ENCODE measurements at places on chromosomes 7 and 10.

DNA sequence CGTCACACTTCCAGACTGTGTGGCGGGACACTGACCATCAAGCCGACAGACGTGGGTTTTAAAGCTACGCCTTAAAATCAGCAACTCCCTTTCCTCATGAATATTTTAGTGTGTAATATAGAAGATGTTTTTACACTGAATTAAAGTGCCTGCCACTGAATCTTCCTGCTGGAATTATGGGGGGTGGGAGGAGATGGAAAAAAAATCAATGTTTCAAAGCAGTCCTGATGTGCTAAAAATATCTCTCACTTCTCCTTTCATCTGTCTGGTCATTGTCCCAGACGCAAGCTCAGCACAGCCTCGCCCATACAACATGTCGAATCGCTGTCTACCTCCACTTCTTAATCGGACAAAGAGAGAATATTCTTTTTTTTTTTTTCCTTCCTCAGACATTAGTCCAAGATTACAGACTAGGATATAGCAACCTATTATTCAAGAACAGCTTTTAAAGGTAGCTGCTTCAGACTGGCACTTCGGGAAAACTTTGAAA, 165.1 kb upstream of the KLF14 start:
- no peak for DNase-seq

- DNase-seq: no peak
Observed at GRCh38 chr10:102159051-102159597, 6.9 kb downstream of the NOLC1 start.

- DNase-seq: no peak
Observed at GRCh38 chr10:6141296-6142151, 52.7 kb downstream of the RBM17 start.

DNA sequence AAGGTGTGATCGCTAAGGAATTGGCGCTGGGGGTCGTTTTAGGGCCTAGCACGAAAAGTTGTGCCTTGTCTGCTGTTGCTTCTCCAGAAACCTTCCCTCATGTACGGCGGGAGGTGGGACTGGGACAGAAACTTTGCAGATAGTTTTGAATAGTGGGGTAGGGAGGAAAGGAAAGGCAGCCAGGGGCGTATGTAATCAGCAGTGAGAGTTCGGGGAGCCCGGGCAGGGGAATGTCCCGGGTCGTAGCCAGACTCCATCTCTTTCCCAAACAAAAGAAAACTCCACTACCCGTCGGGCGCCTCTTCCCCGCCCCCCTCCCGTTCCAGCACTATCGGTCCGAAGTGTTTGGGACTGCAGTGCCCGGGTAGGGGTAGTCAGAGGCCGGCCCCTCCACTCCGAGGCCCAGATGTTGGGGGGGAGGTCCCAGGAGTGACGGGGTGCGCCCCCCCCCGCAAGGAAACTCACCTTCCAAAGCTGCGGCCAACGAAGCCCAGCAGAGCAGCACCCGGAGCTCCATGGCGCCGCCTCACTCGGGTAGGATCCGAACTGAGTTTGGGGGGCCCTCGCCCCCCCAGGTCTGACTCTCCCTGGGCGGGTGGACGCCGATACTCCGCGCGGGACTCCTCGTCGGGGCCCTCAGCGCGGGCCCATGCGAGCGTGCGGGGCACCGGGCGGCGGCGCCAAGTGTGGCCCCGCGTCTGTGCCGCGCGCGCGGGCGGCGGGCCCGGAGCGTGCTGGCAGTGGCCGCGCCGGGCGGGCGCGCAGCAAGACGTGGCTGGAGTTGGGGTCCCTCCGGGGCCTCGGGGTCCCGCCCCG, 601 bp downstream of the EPHB4 start:
- peak; percentile 83 for DNase-seq

- DNase-seq: no peak
Observed at GRCh38 chr10:50857579-50857978, 27.8 kb downstream of the A1CF start.

DNA sequence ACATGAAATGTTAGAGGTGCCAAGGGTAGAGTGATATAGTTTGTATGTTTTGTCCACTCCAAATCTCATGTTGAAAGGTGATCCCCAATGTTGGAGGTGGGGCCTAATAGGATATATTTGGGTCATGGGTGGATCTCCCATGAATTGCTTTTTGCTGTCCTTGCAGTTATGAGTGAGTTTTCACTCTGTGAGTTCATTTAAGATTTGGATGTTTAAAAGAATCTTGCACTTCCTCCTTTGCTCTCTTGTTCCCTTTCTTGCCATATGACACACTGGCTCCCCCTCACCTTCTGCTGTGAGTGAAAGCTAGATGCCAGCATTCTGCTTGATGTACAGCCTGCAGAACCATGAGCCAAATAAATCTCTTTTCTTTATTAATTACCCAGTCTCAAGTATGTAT, 269.2 kb downstream of the ZWINT start:
- no peak for DNase-seq

- no peak for DNase-seq
Observed at GRCh38 chr7:47635091-47636080, 53.5 kb upstream of the TNS3 start.

- no peak for DNase-seq
Observed at GRCh38 chr10:43114743-43115611, 23.3 kb upstream of the CSGALNACT2 start.

DNA sequence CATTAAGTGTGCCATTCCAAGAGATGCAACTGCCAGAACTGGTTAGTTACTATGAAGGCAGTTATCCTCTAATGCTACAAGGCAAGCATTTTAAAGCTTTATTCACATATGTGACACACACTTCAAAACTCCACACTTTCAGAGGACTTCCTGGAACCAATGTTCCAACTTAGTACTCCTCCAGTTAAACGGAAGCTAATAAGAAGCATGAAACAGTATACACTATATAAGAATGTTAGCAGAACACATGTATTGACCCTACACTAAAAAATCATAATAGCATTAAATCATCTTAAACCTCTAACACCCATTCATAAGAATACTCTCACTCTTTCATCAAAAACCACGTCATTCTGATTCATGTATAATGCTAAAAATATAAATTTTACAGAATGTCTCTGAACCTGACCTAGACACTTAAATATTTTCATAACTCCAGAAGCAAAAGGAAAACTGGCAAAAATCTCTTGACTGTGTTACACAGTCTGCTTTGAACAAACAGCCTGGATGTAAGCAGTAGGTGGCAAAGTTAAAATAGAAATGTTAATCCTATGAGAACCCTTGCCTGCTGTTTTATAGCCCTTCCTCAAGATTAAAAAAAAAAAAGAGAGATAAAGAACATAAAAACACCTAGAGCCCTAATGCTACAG, 135.0 kb downstream of the SEMA3C start:
- no peak for DNase-seq

- no peak for DNase-seq
Observed at GRCh38 chr10:61633665-61634064, 29.1 kb upstream of the CABCOCO1 start.

- DNase-seq: no peak
Observed at GRCh38 chr10:104123397-104123796, 1.4 kb downstream of the SFR1 start.

GRCh38 chr7:70505886-70506285, 626.1 kb upstream of the GALNT17 start:
- peak; percentile 65 for DNase-seq

GRCh38 chr10:73772281-73773151, 9.3 kb upstream of the CHCHD1 start:
- peak; percentile 80 for DNase-seq

- DNase-seq: no peak
Observed at GRCh38 chr7:46363688-46364087, 442.6 kb upstream of the IGFBP3 start.

DNA sequence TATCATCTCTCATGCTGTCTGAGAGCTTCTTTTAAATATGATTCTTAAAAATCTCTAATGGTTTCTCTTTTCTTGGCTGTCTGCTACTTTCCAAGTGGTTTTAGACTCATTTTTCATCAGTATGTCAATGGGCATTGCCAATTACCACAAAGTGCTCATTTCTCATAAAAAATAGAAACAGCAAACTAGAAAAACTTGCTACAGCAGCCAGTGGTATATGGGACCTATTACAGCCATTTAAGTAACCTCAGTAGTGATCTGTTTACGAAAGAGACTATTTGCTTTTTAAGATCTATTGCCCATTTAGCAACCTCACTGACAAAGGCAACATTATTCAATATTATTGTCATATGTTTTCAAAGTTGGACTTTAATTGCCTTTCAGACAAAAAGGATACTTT, 207.1 kb upstream of the RHOBTB1 start:
- no peak for DNase-seq

DNA sequence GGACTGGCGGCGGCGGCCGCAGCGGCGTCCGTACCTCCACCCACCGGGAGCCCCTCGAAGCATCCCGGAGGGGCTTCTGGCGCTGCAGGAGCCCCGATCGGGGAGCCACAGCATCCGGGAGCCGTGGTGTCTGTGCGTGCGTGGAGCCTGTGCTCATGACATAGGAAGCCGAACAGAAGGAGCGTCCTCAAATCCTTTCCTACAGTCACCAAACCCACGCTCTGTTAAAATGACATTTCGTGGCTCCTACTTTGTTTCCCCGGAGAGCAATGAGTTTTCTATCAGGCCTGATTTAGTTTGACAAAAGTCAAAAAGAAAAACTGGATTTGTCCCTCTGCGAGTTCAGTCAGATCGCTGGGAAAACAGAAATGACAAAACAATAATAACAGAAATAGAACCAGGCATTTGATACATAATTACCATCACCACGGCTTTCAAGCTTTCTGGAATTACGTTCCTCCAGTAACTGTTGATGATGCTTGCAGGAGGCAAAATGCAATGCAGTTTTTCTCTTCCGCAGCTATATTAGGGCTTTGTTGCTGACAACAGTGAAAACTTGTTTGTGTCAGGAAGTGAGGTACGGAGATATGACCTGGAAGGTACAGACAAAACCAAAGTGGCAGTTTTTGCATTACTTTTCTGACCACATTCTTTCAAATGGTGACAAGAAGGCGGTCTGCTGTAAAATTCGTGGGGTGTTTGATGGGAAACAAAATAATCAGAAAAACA, 219.3 kb upstream of the MKLN1 start:
- no peak for DNase-seq

- DNase-seq: no peak
Observed at GRCh38 chr10:32481606-32482005, 35.7 kb downstream of the CCDC7 start.

DNA sequence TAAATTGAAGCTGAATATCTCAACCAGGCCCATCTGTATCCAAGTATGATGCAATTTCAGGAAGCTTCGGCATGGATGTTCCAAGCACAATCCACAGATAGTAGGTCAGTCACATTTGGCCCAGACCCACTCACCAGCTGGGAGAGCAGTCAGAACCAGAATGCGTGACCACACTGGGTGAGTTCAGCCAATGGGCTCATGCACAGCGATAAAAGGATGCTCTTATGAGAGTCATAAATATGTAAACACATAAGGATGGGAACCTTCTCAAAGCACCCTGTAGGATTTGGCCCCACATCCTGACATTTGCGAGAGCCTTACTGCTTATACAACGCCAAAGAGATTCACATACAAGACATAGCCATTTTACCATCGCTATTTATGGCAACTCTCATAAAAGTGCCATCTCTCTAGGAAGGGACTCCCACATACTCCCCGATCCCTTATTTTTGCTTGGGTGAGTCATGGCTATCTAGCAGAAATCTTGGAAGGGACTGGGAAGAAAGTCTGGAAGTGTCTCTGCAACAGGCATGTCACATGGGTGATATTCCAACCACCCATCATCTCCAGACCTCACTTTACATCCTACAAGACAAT, 3.0 kb downstream of the AFAP1L2 start:
- DNase-seq: no peak

DNA sequence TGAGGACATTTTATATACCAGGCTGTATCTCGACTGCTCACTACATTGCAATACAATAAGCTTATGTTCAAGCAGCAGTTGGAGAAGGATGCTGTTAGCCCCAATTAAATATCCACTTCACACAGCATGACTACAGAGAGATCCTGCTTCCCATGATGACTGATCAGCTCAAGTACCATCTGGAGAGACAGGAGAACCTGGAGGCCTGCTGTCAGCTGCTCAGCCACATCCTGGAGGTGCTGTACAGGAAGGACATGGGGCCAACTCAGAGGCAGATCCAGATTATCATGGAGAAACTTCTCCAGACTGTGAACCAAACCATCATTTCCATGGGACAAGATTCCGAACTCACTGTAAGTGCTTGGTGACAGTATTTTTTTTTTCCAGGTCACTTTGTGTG, 22.5 kb downstream of the RNF133 start:
- DNase-seq: no peak

DNA sequence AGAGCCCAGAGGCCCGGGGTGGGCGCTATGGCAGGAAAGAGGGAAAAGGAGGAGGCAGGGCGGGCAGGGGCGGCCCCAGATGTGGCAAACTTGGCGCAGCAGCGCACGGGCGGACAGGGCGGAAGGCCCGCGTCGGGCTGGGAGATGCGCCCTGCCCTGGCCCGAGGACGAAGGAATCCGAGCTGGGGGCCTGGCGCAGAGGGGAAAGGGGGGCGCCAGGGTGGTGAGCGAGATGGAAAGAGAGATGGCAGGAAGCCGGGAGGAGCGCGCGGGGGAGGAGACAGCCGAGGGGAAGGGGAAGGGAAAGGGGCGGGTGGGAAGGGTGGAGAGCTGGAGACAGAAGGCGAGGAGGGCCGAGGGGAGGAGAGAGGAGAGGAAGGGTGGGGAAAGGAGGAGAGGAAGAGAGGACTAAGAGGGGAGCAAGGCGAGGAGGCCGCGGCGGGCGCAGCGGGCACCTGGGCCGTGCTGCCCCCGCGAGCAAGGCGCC, at the start of gene MARVELD1:
TSS of gene MARVELD1 (plus strand) at position 392 of the 487 bp plus-strand sequence. CDS start 147 bp downstream, outside the sequence.
- DNase-seq: peak; percentile 80

GRCh38 chr10:104485632-104486031, 132.0 kb downstream of the CFAP58 start:
- no peak for DNase-seq

GRCh38 chr7:117269886-117270285, 53.0 kb downstream of the WNT2 start:
- no peak for DNase-seq

GRCh38 chr7:11252705-11253272, 279.1 kb downstream of the PHF14 start:
- no peak for DNase-seq

- DNase-seq: no peak
Observed at GRCh38 chr7:75888464-75889222, 9.8 kb downstream of the RHBDD2 start.

DNA sequence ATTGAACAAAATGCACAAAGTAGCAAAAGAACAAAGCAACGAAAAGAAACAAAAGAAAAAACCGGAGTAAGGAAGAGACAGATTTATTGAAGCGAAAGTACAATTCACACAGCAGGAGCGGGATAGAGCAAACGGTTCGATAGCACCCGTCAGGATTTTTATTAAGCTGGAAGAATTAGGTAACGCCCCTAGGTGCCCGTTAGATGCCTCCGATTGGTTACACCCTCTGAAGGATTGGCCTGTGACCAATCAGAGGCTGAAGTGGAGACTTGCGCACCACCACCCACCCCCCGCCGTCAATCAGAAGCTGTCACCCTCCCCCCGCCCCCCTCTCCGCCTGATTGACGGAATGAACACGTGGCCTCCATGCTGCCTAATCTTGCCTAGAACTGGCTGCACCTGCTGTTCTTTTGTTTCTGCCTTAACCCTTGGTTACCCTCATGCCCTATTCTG, 16.8 kb downstream of the OCM2 start:
- DNase-seq: peak; percentile 77

GRCh38 chr7:142827951-142828500, 26.9 kb upstream of the EPHB6 start:
- no peak for DNase-seq

Measured in D341Med (cell line).